ENCODE measurements at places on chromosomes 4 and X. TPM values are rescaled to one million over a fixed set of nuclear protein-coding genes. Genes with fewer than 3 reads are reported as not detected.

TRIM75 gene
- polyA plus RNA-seq: not detected

POF1B gene
- not detected for polyA plus RNA-seq

CDS1 gene
- polyA plus RNA-seq: 6.1 TPM

GPRASP3 gene
- polyA plus RNA-seq: 16.4 TPM

ASB9 gene
- polyA plus RNA-seq: not detected

CD38 gene
- not detected for polyA plus RNA-seq

NDST3 gene
- 4.0 TPM for polyA plus RNA-seq

ERVMER34-1 gene
- not detected for polyA plus RNA-seq

CT55 gene
- polyA plus RNA-seq: not detected

NPY2R gene
- polyA plus RNA-seq: 1.2 TPM

MAP9 gene
- 32.9 TPM for polyA plus RNA-seq

Data from neural cell (in vitro differentiated cells).